HepG2 (cell line): ENCODE measurements at places on chromosomes 2 and 18. TPM values are rescaled to one million over a fixed set of nuclear protein-coding genes. Genes with fewer than 3 reads are reported as not detected.

Gene STON1
- 0.26 and 0.28 TPM in 2 replicates for polyA plus RNA-seq

Gene NABP1
- polyA plus RNA-seq = 19.8 and 24.2 TPM in 2 replicates

Gene RFX8
- not detected in 2 replicates for polyA plus RNA-seq

Gene AP1S3
- 2.9 and 3.0 TPM in 2 replicates for polyA plus RNA-seq

GRCh38 chr2:173752152-173752551 is 213.0 kb downstream of the SP3 start:
- DNase-seq = no peak
